ENCODE measurements at places on chromosomes 3 and 15.

DNA sequence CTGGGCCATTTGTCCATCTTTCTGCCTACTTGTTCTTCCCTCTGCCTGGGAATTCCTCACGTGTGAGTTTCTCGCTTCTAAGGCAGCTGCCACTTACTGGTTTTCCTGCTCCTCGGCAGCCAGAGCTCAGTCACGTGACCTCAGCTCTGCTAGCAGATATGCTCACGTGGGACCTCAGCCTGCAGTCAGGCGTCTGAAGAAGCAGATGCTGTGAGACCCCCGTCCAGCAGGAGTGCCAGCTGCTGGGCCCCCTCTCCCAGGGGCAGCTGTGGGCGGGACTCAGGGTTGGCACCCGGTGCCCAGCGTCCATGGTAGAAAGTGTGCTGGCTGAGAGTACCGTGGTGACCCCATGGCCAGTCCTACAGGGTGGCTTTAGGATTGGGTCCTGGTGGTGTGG is 161.3 kb upstream of the TLE3 start:
- peak; percentile 33 for DNase-seq

DNA sequence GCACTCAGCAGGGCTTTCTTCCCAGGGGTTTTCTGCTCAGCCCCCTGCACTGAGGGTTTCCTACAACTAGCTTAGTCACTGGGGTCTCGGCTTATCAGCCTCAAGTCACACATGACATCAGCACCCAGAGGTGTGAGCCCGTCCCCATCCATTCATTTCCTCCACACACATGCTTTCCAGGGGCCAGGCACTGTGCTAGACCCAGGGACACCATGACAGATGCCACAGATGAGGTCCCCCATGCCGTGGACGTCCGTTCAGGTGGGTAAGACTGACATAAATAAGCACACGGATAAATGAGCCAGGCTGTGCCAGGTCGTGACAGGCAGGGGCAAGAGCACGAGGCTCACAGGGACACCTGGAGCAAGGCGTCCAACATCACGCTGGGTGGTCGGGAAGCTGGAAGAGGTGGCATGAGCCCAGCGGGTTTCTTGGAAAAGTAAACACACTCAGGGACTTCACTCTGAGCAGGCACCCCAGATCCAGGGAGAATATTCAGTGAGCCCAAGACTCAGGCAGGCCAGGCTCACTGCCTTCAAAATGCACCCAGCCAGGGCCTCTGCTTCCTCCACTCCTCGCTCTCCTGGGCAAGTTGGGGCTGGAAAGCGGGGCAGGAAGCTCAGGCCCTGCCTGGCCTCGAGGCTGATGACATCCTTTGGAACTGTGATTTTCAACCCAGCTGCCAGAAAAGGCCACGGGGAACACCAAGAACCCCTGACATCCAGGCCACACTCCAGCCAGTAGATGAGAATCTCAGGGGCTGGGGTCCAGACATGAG is 139.3 kb downstream of the CHSY1 start:
- DNase-seq, result no peak

GRCh38 chr3:12622335-12622734 is 41.6 kb downstream of the RAF1 start:
- DNase-seq, result no peak

DNA sequence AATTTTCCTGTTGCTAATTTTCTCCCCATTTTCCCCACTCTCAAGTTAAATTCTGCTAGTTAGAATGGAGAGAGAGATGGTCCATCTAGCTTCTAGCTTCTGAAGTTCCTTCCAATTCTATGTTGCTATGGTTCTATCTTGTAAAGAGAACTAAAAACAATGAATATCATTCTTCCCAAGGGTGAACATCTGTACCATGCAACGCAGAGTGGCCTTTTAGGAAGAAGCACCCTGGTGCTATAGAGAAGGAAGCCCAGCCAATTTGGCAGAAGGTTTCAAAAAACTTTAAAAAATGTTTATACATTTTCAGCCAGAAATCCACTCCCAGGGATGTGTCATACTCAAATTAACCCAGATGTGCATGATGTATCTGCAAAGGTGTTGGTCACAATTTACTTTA is 149.1 kb downstream of the SEMA6D start:
- DNase-seq, result no peak

- DNase-seq, result no peak
Observed at GRCh38 chr3:104717828-104718196, 648.9 kb upstream of the ALCAM start.

GRCh38 chr3:195059471-195060216 is 211.3 kb downstream of the XXYLT1 start:
- DNase-seq, result no peak

DNA sequence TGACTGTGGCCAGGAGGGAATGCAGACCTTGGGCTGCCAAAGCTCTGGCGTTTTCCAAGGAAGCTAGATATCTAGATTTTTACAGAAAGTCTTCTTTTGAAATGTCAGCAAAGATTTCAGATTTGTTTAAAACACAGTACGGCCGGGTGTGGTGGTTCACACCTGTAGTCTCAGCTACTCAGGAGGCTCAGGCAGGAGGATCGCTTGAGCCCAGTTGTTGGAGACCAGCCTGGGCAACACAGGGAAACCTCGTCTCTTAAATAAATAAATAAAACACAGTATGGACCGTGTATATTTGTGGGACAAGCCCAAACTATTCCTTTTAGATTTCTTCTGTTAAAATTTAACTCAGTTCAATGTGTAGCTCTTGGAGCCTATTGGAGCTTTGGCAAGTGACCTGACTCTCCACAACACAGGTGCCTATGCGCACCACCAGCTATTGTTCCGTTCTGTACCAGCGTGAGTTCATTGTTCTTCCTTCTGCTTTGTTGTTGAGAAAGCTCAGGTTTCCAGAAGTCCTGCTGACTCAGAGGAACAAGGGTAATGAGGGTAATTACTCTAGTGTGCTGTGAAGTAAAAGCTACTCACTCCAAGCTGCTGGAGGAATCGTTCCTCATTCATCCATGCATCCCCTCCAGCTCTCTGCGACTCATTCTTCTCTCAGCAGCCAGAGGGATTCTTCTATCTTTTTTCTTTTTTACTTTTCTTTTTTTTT is 73.1 kb upstream of the SLC6A6 start:
- no peak for DNase-seq

DNA sequence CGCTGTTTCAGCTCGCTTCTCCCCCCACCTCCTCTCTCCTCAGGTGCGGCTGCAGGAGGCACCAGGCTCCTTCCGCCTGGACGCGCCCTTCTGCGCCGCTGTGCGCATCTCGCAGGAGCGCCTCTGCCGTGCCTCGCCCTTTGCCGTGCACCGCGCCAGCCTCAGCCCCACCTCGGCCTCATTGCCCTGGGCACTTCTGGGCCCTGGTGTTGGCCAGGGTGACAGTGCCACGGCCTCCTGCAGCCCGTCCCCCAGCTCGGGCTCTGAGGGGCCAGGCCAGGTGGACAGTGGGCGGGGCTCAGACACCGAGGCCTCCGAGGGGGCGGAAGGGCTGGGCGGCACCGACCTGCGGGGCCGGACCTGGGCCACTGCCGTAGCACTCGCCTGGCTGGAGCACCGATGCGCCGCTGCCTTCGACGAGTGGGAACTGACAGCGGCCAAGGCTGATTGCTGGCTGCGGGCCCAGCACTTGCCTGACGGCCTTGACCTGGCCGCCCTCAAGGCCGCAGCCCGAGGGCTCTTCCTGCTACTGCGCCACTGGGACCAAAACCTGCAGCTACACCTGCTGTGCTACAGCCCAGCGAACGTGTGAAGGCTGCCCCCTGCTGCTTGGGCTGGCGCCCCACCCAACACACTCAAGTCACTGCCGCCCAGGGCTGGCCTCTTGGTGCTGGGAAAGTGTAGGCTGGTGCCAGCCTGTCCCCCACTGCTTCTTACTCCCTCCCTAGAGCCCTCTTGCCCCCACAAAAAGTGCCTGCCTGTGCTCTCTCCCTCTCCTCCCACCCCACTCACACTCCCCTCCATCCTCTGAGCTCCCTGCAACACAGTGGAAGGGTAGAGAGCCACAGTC is 7.1 kb downstream of the ALG3 start:
- DNase-seq, result no peak
